A549 (cell line): ENCODE measurements at places on chromosomes 1 and 21. TPM values are rescaled to one million over a fixed set of nuclear protein-coding genes. Genes with fewer than 3 reads are reported as not detected.

The ETV3L gene
- polyA plus RNA-seq: not detected in 3 replicates

The TMEM79 gene
- 5.7 to 6.3 TPM (median 6.3 TPM) in 3 replicates for polyA plus RNA-seq

The CORT gene
- 0.08 to 0.20 TPM (median 0.10 TPM) in 3 replicates for polyA plus RNA-seq

The ANGPTL7 gene
- not detected in 3 replicates for polyA plus RNA-seq

The ATP1A2 gene
- polyA plus RNA-seq: 0.10 to 0.13 TPM in 2 of 3 replicates, not detected in the other

The CDK18 gene
- 1.4 to 2.3 TPM (median 2.0 TPM) in 3 replicates for polyA plus RNA-seq

The ZNF436 gene
- 4.7 to 5.1 TPM (median 4.8 TPM) in 3 replicates for polyA plus RNA-seq

The UBXN11 gene
- 10.6 to 12.7 TPM (median 10.8 TPM) in 3 replicates for polyA plus RNA-seq

The ALPL gene
- polyA plus RNA-seq: 0.13 to 0.31 TPM (median 0.14 TPM) in 3 replicates

The LORICRIN gene
- not detected in 3 replicates for polyA plus RNA-seq

The LEFTY2 gene
- polyA plus RNA-seq: not detected in 3 replicates

The UHMK1 gene
- polyA plus RNA-seq: 20.2 to 21.7 TPM (median 21.0 TPM) in 3 replicates

The URB1 gene
- polyA plus RNA-seq: 9.5 to 10.3 TPM (median 10.1 TPM) in 3 replicates

The GBP6 gene
- polyA plus RNA-seq: not detected in 3 replicates

The FNBP1L gene
- polyA plus RNA-seq: 17.8 to 19.8 TPM (median 19.4 TPM) in 3 replicates

The TFF3 gene
- polyA plus RNA-seq: not detected in 3 replicates

The HES2 gene
- 0.75 to 1.3 TPM (median 0.79 TPM) in 3 replicates for polyA plus RNA-seq

The SPRR5 gene
- polyA plus RNA-seq: not detected in 3 replicates

The SHISAL2A gene
- not detected in 3 replicates for polyA plus RNA-seq

The ADAMTS5 gene
- polyA plus RNA-seq: not detected in 3 replicates

The C8B gene
- polyA plus RNA-seq: not detected in 3 replicates

The S100A2 gene
- 13.4 to 19.5 TPM (median 15.9 TPM) in 3 replicates for polyA plus RNA-seq

The FCMR gene
- polyA plus RNA-seq: 0.93 to 1.3 TPM (median 1.0 TPM) in 3 replicates

The HLCS gene
- polyA plus RNA-seq: 7.6 to 9.0 TPM (median 8.4 TPM) in 3 replicates

The ADORA3 gene
- not detected in 3 replicates for polyA plus RNA-seq

The ALDH9A1 gene
- 38.9 to 43.1 TPM (median 40.5 TPM) in 3 replicates for polyA plus RNA-seq

The TEX38 gene
- not detected in 3 replicates for polyA plus RNA-seq

The POU3F1 gene
- not detected in 3 replicates for polyA plus RNA-seq

The NT5C1A gene
- polyA plus RNA-seq: not detected in 3 replicates

The ORC1 gene
- 17.7 to 18.9 TPM (median 18.2 TPM) in 3 replicates for polyA plus RNA-seq

The PCBP3 gene
- polyA plus RNA-seq: 0.33 to 0.59 TPM (median 0.34 TPM) in 3 replicates

The KRTAP19-3 gene
- not detected in 3 replicates for polyA plus RNA-seq

The EDARADD gene
- 1.5 to 2.1 TPM (median 2.0 TPM) in 3 replicates for polyA plus RNA-seq

The ATG4C gene
- 6.0 to 6.7 TPM (median 6.5 TPM) in 3 replicates for polyA plus RNA-seq

The RNU1-3 gene
- polyA plus RNA-seq: 6.5 to 8.5 TPM (median 6.6 TPM) in 3 replicates
